ENCODE measurements at places on chromosomes 11 and 22.

DNA sequence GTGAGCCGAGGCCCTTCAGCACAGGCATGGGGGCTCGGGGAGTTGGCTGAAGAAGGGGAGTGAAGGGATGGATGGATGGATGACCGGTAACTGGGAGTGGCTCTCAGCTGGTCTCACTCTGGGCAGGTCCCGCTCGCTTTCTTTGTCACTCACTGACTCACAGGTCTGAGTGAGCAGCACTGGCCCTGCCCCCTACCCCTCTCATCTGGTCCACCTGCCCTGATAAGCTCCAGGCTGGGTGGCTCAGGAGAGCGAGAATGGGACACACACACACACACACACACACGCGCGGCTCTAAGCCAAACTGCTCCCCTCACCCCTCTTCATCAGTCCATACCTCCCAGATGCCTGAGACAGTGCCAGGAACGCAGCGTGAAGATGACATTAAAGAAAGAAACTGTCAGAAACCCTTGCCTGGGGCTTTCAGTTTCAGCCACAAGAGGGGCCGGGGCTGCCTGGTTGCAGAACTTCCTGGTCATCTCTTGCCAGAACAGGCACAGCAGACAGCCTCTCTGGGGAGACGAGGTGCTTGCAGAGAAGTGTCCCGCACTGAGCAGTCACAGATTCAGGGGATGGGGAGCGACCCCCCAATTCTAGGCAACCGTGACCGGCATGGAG, 16.5 kb upstream of the SHISAL1 start:
- no peak for DNase-seq

GRCh38 chr11:25758145-25758661, 573.7 kb upstream of the ANO3 start:
- DNase-seq, result no peak

DNA sequence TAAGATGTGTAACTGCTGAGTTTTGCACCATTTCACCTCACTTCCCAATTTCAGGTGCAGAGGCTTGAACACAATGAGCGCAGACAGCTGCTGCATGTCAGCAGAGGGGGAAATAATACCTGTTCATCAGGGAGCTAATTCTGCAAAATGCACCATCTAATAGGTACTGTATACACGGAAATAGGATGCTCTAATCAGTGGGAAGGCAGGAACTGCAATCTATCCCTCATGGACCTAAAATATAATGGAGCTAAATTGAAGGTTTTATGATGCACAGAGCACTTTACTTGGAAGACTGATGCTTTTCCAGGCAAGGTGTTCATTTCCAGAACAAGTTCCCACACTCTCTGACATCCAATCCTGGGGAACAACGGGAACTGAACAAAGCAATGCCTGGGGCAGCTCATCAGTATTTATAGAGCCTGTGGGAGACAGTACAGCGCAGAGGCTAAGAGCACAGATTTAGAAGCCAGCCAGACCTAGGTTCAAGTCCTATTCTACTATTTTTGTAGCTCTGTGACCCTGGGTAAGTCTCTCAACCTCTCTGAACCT, 78.5 kb downstream of the TENM4 start:
- DNase-seq, result no peak

GRCh38 chr11:102260241-102260640, 57.0 kb upstream of the BIRC3 start:
- DNase-seq, result no peak

DNA sequence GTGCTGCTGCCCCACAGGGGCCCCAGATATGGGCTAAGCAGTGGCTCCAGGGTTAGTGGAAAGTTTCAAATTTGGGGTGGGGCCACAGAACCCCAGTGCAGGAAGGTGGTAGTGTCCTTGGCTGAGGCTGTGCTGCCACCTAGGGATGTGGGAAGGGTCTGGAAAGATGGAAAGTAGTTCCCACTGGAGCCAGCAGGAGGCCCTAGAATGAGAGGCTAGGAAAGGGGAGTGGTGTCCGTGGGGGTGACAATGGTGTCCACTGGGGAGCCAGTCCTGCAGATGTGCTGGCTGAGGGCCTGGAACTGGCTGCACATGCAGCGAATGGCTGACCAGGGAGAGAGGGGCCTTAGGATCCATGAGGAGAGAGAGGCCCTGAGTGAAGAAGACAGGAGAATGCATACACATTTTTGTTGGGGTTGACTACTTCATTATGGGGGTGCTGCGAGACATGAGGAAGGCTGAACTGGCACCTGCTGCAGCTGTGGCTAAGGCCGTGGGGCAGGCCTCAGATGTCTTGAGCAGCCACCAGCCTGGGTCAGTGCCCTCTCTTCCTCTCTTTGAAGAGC, 21.1 kb downstream of the RFPL3 start:
- no peak for DNase-seq

GRCh38 chr11:8907116-8907515, 3.9 kb upstream of the AKIP1 start:
- no peak for DNase-seq

GRCh38 chr22:36010090-36010489, 18.5 kb downstream of the RBFOX2 start:
- DNase-seq, result no peak

GRCh38 chr22:28994522-28994921, 67.1 kb downstream of the C22orf31 start:
- no peak for DNase-seq

DNA sequence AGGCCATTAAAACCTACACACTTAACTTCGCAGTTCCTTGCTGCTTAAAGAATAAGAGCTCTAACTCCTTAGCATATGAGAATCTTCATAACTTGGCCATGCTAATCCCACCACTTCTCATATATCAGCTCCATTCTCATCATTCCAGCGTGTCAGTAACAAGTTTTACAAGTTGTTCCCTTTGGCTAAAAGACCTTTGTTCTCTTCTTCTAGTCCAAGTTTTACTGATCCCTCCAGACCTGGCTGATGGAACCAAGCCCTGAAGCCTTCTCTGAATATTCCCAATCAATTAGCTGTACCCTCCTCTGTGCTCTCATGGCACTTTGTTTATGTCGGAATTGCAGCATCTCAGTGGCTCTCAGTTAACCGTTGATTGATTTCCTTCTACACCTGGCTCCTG, 35.8 kb downstream of the GAB2 start:
- DNase-seq, result no peak

DNA sequence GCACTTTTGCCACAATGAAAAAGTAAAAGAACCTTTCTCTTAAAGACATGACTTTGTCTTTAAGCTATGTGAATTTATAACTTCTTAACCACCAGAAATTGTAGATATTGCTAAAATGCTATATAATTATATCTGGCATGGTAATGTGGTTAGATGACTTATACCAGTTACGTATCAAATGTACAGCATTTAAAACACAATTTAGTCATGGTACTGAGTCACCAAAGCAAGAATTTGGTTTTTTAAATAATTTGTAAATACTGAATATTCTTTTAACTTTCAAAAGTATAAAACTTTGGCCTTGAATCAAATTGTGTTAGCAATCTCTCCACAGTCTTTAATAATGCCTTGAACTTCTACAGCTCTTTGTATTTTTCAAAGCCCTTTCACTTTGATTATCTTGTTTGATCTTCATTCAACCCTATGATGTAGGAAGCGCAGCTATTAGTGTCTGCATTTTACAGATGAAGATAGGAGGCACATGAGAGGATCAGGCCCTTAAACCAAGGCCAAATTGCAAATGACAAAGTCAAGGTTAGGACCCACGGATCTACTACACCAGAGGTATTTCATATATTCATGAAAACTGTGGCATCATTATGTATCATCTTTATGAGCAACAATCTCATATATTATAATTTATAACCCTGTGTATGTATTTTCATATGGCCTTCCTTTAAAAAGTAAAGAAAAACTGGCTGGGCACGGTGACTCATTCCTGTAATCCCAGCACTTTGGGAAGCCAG, 4.4 kb upstream of the SYTL2 start:
- no peak for DNase-seq

DNA sequence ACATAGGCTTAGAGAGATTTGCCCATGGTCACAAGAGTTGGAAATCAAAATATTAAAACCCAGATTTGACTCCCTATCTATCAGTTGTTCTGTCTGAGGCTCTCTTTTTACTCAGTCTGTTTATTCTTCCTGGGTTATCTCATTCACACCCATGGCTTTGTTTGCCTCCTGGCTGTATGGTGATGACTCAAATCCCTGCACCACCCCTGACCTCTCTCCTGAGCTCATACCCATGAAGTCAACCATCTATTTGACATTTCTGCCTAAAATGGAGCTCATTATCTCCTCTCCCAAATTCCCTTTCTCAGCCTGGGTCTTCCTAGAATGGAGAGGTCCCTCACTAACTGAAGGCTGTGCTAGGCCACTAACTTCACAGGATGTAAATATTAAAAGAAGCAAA, 27.8 kb upstream of the CCDC134 start:
- no peak for DNase-seq

DNA sequence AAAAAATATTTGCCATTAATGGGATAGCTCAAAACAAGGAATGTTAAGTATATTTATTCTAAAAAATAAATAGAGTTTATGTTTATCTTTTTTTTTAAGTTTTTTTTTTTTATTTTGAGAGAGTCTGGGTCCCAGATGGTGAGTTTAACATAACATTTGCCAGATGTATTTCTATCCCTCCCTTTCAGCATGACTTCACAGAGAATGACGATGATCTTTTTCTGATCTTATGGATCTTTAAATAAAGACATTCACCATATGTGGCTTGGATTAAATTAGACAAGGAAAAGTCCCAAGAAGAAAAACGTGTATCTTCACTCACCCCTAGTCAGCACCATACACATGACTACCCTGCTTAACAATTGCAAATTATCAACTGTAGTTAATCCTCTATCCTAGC, 839.8 kb upstream of the CNTN5 start:
- DNase-seq, result no peak

GRCh38 chr11:123409456-123410217, 20.4 kb upstream of the GRAMD1B start:
- no peak for DNase-seq

DNA sequence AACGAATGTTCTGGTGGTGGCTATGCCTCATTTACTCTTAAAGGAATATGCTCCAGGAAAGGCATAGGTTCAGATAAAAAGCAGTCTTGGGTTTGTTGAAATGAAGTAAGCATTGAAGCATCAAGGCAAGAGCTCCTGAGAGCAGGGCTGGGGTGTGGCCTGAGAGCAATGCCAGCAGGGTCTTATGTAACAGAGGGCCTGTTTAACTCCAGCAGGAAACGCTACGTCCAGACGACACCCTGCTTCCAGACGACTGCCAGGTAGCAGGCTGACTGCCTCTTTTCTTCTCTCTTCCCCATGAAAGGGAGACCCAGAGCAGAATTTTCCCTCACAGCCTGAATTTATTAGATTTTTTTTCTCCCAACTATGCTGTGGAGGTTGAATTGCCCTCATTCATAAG, 127.2 kb upstream of the SLC5A12 start:
- no peak for DNase-seq

GRCh38 chr11:64801561-64802369, 1.2 kb downstream of the MAP4K2 start:
- no peak for DNase-seq

DNA sequence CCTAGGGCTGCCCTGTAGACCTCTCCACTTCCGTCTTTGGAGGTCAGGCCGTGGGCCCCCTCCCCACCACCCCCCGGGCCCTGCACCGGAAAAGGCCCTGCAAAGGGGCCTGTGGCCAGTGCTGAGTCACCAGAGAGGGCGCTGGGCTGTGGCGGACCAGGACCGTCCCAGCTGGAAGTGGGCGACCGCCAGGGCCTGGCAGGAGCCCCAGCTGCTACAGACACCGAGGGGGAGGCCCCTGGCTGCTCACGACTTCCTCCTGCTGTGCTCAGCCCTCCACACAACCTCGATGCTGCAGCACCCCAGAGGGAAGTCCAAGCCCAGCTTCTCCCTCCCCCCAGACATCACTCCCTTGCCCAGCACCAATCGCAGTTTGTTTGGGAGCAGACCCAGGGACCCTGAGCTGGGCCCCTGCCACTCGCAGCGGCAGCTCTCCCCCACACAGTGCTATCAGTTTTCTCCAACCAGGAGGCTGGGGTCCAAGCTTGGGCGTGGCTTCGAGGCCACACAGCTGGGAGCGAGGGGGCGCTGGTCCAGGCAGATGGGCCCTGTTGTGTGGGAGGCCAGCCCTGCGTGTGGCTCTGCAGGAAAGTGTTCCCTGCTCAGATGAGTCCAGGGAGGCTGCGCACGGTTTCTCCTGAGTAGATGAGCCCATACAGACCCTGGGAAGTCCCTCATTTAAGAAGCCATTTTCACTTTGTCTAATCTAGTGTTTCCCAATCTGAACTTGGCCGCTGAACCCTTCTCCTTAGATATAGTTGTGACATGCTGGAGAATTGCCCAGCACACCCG, 5.6 kb upstream of the SH3BP1 start:
- peak; percentile 83 for DNase-seq

- no peak for DNase-seq
Observed at GRCh38 chr11:115817844-115818468, 313.7 kb upstream of the CADM1 start.

DNA sequence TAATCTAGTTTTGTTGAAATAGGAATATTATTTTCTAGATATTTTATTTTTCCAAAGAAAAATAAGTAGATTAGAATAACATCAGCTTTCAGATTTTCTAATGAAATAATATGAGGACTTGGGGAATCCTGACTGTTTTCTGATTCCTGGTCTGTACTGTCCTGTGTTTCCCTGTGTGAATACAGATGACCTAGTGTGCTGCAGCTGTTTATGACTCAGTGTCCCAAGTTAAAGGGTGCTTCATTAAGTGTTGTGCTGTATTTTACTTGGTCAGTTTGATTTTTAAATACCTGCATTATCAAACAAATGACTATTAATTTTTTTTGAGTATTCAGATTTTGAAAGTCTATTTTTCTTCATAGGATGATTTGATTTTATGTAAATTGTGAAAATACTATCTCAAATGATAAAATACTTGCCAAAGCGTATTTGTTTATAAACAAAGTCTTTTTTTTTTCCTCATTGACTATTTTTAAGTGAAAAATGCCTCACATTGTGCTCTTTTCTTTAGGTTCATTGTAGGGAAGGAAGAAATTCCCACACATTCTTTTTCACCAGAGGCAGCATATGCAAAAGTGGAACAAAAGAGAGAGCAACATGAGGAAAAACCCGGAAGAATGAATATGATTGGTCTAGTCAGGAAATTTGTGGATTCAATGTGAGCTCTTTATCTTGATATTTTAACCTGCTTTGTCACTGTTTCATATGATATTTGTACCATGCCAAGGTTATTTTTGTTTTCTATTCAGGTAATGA, 264.2 kb downstream of the TMEM135 start:
- DNase-seq, result no peak

- DNase-seq, result no peak
Observed at GRCh38 chr11:104663190-104664140, 234.8 kb downstream of the CASP12 start.

GRCh38 chr11:86249307-86250098, 5.0 kb downstream of the EED start:
- no peak for DNase-seq
